ENCODE measurements at places on chromosomes 3 and 15.

DNA sequence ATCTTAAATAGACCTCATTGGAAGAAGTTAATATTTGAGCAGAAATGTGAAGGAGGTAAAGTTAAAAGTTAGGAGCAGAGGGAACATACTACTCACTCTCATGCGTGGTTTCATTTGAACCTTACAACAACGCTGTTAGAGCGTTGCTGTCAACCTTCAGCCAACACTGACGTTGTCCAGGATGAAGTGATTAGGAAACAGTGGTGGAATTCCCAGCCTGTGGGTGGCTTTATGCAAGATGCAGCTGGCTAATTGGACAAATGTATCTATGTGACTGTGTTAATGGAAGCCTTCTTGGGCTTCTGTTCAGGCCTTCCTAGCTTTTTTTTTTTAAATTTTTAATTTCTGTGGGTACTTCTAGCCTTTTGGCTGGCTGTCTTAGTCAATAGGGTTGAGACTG, 40.5 kb downstream of the PTPRG start:
- DNase-seq: no peak

DNA sequence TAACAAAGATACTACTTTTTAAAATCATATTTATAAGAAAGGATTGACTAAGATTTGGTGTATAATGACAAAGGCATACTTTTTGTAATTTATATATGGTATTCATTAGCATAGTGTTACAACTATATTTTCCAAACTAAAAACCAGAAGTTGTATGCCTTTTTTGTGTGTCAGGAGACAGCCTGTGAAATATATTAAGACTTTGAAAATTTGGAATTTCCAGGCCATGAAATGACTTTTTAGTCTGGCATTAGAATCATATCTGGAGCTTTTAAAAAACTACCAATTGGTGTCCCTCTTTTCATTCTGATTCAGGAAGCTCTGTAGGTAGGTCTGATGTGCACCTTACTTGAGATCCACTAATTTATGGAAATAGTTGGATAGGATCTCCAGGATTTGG, 41.9 kb downstream of the CALML4 start:
- no peak for DNase-seq

GRCh38 chr3:101271728-101272127, 48.6 kb downstream of the IMPG2 start:
- no peak for DNase-seq

GRCh38 chr3:377158-377561, 180.6 kb downstream of the CHL1 start:
- peak; percentile 44 for DNase-seq

- no peak for DNase-seq
Measured at GRCh38 chr3:53255423-53255774, 423 bp downstream of the TKT start.

DNA sequence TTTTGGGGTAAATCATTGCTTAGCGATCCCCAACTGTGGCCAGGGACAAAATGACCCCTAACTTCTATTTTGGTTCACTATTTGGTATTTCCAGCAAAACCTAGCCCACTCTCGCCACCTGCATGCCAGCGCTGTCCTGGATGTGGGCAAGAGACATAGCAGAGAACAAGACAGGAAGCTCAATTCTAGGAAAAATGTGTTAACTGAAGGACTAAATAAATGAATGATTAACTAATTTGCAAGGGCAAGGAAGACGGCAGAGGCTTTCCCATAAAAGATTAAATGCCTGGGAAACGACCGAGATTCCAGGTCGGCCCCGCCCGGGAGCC, 408 bp downstream of the NICN1 start:
- DNase-seq: no peak

DNA sequence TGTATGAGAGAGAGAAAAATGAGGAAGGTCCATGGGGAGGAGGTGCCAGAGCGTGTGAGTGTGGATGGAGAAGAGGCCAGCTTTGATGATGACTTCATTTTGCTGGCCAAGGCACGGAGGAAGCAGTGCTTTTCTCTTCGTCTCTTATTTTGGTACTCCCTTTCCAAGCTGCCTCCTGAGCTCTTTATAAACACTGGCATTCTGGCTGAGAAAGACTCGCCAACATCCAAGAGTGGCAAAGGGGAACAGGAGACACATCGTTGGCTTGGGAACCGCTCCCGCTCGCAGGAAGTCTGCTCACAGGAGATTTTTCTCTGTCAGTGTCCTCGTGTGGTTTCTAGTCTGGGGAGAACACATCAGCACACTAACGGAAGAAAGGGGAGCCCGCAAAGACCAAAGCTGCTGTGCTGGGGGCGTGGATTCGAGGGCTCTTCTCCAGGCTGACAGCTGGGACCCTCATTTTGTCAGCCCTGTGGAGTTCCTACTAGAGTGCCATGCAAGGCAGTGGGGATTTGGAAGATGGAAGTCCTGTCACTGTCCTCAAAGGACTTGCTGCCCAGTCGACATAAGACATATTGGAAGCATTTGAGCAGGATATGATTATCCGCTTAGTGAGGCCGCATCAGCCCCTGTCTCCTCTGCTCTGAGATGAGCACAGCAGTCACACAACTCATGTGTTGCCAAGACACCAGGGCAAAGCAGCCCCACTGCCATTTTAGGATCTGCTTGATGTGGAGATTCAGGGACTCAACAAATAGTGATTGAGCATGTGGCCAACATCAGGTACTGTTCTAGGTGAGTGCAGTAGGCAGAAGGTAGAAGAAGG, 8.0 kb upstream of the SEMA4B start:
- DNase-seq: no peak

DNA sequence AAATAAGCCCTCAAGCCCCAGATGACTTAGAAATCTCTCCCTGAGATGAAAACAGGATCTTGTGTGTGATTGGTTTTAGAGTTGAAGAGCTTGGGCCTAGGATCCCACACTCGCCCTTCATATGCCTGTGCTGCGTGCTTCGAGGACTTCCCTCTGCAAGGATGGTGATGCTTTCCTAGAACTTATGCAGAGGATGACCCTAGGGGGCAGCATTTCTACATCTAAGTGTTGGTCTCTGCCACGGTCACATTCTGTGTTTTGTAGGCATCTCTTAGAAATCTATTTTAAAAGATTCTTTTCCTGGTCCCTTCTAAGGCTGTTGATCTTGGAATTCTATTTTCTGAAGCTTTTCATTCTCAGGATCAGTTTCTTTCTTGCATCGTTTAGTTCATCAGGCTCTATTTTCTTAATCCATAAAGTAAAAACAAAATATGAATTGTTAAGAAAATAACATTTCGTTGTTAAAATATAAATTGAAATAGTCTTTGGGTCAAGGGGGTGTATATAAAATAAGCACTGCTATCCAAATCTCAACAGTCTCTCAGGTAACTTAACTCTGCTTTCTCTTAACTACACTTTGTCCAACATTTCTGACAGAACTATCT, 45.7 kb downstream of the WDR76 start:
- peak; percentile 21 for DNase-seq

DNA sequence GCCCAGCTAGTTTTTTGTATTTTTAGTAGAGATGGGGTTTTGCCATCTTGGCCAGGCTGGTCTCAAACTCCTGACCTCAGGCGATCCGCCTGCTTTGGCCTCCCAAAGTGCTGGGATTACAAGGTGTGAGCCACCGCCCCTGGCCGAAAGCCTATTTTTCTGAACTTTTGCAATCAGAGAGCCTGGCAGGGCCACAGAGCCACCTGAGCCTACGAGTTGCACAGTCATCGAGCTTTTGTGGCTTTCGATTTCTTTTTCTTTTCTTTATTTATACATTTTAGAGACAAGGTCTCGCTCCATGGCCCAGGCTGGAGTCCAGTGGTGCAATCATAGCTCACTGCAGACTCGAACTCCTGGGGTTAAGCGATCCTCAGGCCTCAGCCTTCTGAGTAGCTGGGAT, 140.4 kb downstream of the NSMCE3 start:
- no peak for DNase-seq

GRCh38 chr3:100073049-100073713, 41.1 kb downstream of the FILIP1L start:
- DNase-seq: no peak

Data from NCI-H2227 treated with DMSO at 0.1 percent for 48 hours (cell line).